Cerebellum (tissue), 4 donors: ENCODE measurements at places on chromosomes 3 and 15. TPM values are rescaled to one million over a fixed set of nuclear protein-coding genes. Genes with fewer than 3 reads are reported as not detected.

TF gene
- total RNA-seq = 10.2 TPM

PLSCR2 gene
- not detected for total RNA-seq

TM2D3 gene
- 78.8 TPM for total RNA-seq

TIMP4 gene
- 17.6 TPM for total RNA-seq

C3orf49 gene
- total RNA-seq = not detected

CD80 gene
- total RNA-seq = 0.36 TPM

TRIM71 gene
- total RNA-seq = 6.1 TPM

EXD1 gene
- total RNA-seq = 0.09 TPM
